ENCODE measurements at places on chromosomes 6 and 20.

GRCh38 chr6:135592276-135592675, 94.7 kb upstream of the AHI1 start:
- no peak for DNase-seq

GRCh38 chr6:7900621-7901020, 10.0 kb downstream of the TXNDC5 start:
- no peak for DNase-seq

DNA sequence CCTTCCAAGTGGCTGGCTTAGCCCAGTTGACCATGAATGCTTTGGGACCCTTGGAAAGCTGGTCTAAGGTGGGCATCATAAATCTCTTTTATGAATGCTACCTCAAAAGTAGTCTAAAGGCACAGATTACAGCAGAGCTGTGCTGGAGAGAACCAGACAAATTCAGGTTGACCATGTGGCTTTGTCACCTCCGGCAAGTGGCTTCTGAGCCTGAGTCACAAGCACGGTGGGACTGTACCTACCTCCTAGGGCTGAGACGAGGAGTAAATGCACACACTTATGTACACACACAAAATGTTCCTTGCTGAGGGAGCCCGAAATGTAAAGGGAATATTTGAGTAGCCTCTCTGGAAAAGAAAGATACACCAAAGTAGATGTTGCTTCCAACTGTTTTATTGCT, 155.9 kb downstream of the NFATC2 start:
- DNase-seq = no peak

DNA sequence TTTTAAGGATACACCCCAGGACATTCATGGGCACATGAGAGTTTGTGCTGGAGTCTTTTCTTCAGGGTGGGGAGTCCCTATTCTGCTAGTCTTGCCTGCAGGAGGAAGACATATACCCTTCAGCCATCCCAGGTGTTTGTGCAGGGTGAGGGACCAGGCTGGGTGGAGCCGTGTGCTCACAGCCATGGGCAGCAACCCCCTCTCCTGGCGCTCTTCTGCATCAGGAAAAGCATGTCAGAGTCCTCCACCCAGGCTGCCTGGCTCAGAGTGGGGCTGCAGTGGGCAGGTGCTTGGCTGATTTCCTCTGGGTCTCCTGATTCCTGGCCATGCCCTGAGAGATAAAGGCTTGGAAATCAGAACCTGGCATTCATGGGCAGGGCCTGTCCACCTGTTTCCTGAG, 22.7 kb upstream of the MLN start:
- no peak for DNase-seq

GRCh38 chr6:47111685-47112084, 69.6 kb upstream of the ADGRF1 start:
- no peak for DNase-seq

DNA sequence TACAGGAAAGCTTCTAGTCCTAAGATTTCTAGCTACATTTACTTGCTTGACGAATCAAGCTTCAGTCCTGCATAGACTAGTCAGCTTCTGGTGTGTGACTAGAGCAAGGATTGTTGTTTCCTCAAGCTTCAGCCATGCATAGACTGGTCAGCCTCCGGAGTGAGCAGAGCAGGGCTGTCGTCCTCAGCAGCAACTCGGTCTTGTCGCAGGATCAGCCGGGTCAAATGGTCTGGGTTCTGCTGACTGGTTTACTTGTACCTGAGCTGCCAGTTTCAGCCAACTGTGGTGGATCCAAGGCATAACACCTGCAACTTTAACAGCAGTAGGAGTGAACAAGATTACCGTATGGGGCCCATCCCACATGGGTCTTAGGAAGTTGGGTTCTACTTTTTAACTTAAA, 10.8 kb upstream of the GMPR start:
- no peak for DNase-seq

- DNase-seq = no peak
Observed at GRCh38 chr6:106882138-106882537, 92.4 kb downstream of the CD24 start.

DNA sequence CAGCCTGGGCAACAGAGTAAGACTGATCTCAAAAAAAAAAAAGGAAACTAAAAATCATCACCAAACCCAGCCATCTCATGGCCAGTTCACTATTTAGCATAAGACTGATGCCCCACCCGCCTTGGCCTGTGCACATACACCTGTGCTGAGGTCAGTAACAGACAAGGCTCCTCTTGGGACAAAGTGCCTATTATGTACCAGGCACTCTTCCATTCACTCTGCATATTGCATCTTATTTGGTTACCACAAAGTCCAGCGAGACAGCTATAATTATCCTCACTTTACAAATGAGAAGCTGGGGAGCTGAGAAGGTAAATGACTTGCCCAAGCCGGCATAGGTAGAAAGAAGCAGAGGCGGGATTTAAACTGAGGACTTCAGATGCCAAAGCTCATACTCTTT, 3.8 kb downstream of the PTPRT start:
- no peak for DNase-seq

DNA sequence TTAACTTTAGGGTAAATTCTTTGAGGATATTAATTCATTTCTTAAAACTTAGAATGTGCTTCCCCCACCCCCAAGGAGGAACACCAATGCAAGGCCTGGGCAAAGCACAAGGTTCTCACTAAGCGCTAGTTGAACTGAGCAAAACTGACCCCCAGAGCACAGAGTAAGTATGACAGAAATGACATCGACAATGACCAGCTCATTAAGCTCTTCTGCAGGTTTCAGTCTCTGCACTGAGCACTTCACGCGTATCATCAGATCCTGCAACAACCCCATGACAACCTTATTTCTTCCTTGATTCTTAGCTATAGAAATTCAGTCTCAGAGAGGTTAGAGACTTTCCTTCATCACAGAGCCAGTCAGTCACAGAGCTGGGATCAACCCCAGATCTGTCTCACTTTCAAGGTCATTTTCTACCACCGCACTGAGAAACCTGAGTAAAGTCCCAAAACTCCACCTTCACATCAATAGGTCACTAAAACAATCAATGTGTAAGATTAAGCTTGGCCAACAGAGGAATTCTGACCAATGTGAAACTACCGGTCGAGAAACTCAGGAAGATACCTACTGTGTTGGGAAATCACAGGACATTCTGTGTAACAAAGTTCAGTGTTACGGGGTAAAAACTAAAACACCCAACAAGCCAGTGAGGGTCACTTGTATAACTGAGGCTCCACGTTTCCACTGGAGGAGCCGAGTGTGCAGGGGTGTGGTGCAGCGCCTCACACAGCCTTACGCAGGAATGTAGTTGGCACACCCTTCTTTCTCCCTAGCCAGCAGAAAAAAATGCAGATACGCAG, 129.0 kb upstream of the FOXQ1 start:
- no peak for DNase-seq

GRCh38 chr6:139514819-139515218, 140.4 kb upstream of the CITED2 start:
- no peak for DNase-seq

Measured in HS-27A (cell line).